ENCODE measurements at places on chromosomes 7 and 10. TPM values are rescaled to one million over a fixed set of nuclear protein-coding genes. Genes with fewer than 3 reads are reported as not detected.

- DNase-seq, result no peak
Observed at GRCh38 chr10:124695259-124695658, 48.9 kb downstream of the FAM53B start.

DNA sequence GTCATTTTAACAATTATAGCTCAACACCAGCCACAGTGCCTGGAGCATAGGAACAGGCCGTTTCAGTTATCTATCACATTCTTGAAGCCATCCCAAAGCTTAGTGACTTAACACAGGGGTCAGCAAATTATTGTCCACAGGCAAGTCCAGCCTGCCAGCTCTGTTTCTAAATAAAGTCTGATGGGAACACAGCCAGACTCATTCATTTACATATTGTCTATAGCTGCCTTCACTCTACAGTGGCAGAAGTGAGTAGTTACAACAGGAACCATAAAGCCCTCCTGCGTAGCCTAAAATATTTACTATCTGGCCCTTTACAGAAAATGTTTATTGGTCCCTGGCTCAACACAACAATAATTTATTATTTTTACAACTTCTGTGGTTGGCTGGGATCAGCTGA, 407.5 kb upstream of the AUTS2 start:
- DNase-seq, result no peak

GRCh38 chr7:24434972-24435371, 138.3 kb upstream of the PALS2 start:
- DNase-seq, result peak; percentile 41

DNA sequence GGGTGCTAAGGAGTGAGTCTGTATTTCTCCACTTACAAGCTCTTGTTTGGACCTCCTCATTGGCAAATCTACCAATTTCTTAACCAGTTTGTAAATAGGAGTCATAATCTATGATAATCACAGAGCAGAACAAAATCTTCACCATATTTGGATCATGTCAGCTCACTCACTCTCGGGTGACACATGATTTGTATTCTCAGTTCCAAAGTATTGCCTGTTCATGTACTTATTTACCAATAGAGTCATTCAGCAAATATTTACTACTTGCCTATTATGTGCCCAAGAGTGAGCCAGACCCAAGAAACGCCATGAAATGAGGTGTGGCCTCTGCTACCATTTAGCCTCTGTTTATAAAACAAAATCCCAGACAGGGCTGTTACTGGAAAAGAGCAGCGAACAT, 114.8 kb downstream of the TSPAN12 start:
- DNase-seq, result no peak

LBX1 gene
- total RNA-seq, result not detected

HPSE2 gene
- 3.4 TPM for total RNA-seq

GRCh38 chr10:64430690-64431323, 909.6 kb downstream of the REEP3 start:
- DNase-seq, result peak; percentile 85

DNA sequence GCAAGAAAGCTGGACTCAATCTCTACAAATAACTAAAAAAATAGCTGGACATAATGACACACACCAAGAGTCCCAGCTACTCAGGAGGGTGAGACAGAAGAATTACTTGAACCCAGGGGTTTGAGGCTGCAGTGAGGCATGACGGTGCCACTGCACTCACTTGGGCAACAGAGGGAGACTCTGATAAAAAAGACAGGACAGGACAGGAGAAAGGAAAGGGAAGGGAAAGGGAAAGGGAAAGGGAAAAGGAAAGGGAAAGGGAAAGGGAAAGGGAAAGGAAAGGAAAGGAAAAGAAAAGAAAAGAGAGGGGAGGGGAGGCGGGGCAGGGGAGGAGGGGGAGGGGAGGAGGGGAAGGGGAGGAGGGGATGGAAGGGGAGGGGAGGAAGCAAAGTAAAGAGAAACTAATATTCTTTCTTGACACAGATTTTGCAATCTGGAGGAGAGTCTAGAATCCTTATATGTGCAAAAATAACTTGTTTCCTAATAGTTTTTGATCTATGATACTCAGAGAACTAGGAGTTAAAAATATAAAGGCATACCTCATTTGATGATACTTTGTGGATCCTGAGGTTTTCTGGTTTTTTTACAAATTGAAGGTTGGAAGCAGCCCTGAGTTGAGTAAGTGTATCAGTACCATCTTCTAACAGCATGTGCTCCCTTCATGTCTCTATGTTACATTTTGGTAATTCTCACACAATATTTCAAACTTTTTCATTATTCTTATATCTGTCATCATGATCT, 8.0 kb downstream of the SAR1A start:
- DNase-seq, result no peak

DNA sequence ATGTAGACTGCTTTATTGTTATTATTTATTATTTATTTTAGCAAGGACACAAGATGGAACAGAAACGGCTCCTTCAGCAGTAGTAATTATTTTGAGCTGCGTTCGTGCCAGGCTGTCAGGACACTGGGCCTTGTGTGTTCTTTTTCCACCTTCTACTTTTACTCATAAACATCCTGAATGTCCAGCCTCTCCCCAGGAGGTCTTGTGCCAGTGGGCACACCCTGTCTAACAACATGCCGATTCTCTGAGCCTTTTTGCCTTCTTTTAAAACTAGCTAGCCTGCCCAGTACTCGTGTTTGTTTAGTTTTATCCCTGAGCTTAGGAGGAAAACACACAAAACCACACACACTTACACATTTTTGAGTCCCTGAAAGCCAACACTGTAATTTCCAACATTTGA, 1.2 kb downstream of the SCIN start:
- DNase-seq, result no peak

ANKRD1 gene
- 0.09 TPM for total RNA-seq

ANKRD7 gene
- not detected for total RNA-seq

GRCh38 chr10:62637249-62638061, 167.1 kb upstream of the ADO start:
- DNase-seq, result no peak

GRCh38 chr10:100346351-100346764, 675 bp upstream of the SCD start:
- peak; percentile 94 for DNase-seq

HYAL4 gene
- total RNA-seq, result not detected

ST8SIA6 gene
- total RNA-seq, result 4.4 TPM

DNA sequence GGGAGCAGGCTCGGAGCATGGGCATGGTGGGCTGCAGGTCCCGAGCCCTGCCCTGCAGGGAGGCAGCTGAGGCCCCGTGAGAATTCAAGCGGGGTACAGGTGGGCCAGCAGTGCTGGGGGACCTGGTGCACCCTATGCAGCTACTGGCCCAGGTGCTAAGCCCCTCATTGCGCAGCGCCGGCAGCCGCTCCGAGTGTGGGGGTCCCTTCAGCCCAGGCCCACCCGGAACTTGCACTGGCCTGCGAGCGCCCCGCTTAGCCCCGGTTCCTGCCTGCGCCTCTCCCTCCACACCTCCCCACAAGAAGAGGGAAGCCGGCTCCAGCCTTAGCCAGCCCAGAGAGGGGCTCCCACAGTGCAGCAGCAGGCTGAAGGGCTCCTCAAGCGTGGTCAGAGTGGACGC, 250.7 kb downstream of the CRPPA start:
- no peak for DNase-seq

ITPRID1 gene
- not detected for total RNA-seq

GRCh38 chr10:71512312-71512711, 115.6 kb downstream of the CDH23 start:
- DNase-seq, result no peak

- DNase-seq, result no peak
Observed at GRCh38 chr7:131830681-131831080, 274.3 kb upstream of the PODXL start.

- DNase-seq, result no peak
Observed at GRCh38 chr10:109173121-109173520, 750.2 kb downstream of the XPNPEP1 start.

CXCL12 gene
- total RNA-seq, result 0.09 TPM

DNA sequence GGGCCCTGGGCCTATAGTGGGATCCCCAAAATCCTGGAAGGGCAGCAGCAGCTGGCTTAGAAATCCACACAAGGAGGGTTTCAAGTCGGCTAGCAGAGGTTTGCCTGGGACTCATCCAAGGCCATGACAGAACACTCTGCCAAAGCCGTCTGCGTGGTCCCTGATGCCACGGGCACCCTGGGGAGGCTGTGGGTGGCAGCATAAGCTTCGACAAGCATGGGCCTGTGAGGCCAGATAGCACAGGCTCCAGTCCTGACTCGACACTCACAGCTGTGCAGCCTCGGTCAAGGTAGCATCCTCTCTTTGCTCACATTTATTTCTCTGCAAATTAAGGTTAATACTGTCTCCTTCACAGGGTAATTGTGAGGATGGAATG, 138.3 kb downstream of the JCAD start:
- no peak for DNase-seq

PNLIP gene
- not detected for total RNA-seq

CYCS gene
- 49.0 TPM for total RNA-seq

PRXL2A gene
- 81.4 TPM for total RNA-seq

GPR85 gene
- total RNA-seq, result 1.2 TPM

GRCh38 chr10:116073001-116073400, 200.0 kb downstream of the GFRA1 start:
- peak; percentile 48 for DNase-seq

DNA sequence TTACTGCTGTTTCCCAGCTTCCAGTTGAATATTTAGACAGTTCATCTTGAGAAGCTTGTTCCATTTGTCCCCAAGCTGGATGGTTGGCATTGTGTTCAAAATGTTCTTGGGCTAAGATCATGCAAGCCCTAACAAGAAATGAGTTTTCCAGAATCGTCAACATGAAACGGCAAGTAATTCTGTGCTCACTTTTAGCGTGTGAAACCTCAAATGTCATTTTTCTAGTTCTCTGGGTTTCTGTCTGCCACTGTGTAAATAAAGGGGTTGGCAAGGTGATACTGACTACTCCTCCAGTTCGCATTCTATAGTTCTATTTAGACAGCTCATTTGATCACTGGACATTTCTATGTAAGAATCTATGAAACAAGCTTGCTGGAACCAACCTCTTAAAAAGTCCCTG, 194.0 kb downstream of the AHR start:
- no peak for DNase-seq

DNA sequence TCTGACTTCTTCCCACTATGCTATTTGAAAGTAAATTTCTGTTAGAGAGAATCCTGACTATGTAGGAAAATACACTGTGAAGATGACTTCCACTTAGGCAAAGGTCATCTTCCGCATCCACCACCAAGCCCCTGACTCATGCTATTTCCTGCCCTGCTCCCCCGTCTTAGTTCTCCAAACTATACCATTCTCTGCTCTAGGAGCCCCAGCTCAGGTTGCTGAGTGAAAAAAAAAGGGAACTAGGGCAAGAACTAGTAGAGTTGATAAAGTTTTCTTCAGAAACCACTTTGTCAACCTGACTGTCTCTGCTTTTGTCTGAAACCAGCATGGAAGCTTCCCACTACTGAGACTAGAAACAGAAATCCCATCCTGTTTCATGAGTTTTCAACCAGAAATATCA, 96.9 kb downstream of the EVX1 start:
- DNase-seq, result no peak

FEZF1 gene
- 330 TPM for total RNA-seq

GRCh38 chr10:10589540-10590303, 427.9 kb upstream of the CELF2 start:
- no peak for DNase-seq

- DNase-seq, result no peak
Observed at GRCh38 chr7:96033009-96033598, 260.8 kb downstream of the DYNC1I1 start.

DNA sequence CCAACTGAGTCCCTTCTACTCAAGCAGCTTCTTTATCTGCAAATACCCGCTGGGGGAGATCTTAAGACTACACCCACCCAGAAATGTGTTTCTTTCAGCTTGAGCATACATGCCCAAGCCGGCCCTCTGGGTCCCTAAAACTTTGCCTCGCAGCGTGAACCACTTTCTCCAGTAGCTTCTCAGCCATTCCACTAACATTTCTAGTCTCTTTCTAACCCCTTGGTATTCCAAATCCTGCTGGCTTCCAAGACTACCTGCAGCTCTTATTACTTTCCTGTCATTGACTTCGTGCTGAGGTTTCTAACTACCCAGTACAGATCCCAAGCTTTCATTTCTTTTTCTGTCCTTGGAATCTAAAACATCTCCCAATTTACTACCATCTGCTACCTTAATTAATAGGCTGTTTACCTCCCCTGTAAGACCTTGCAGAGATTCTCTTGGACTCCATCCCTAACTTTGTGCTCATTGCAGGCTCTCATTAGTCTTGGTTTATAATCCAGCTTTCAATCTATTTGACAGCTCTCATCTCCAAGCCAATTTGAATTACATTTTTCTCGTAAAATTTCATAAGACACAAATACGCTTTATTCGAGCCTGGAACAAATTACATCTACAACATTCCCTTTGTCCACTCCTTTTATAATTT, 153.6 kb downstream of the FGFR2 start:
- no peak for DNase-seq

DNA sequence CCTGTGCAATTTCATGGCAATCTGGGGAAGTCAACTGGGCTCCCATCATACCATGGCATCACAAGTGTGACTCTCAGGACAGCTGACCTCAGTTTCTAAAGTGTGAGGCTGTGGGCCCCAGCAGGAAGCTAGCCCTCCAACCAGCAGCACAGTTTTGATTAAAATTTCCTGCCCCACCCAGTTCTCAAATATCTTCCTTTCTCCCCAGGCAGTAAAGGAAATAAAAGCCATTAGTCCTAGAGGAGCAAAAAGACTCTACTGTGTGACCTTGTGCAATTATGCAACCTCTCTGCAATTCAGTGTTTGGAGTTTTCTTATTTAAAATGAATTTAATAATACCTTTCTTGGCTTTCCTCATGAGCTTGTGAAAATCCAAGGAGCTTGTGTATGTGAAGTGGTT, 143.1 kb upstream of the CDCA7L start:
- DNase-seq, result no peak

DNA sequence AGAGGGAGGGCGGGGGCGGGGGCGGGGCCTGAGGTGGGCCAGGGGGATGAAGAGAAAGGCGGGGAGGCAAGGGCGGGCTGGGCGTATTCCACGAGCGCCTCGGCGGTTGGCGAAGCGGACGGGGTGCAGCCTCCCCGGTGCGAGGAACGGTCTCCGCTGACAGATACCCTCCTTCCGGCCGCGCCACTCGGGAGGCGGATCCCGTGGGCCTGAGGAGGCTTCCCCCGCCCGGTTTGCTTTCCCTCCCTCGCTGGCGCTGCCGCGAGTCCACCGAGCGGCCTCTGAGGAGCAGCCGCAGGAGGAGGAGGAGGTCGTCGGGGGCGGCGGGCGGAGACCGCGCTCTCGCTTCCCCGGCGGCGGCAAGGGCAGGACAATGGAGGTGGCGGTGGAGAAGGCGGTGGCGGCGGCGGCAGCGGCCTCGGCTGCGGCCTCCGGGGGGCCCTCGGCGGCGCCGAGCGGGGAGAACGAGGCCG, at the start of gene TRIM24:
TRIM24 (plus strand) TSS at position 84 of the 473 bp plus-strand sequence; CDS start at position 374, 290 bp downstream.
- no peak for DNase-seq

DNA sequence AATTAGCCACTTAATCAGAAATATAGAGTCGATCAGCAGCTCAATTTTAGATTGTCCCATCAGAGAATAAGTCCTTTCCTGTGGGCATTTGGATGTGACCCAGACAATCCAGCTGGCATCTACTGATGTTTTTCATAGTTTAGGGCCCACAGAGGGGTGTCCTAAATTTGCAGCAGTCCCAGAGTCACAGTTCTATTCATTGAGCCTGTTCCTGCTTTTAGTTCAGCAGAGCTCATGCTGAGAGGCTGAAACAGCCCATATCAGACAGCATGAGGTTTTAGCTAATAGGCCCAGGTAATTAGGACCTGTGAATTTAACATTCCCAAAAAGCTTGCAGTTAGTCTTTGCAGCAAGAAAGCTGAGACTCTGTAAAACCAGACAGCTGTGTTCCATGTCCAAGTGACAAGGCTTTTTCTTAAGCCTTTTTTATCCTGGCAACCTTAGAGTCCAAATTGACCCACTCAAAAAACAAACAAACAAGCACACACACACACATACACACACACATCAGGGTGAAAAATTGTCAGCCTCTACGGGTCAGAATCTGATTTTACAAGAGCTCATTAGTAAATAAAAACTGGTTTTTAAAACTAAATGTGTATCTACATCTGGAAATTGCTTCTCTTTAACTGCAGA, 33.7 kb downstream of the ANKIB1 start:
- peak; percentile 73 for DNase-seq

NCAPG2 gene
- 74.3 TPM for total RNA-seq

Measured in neural progenitor cell (in vitro differentiated cells).